Pancreas (tissue), 10 donors: ENCODE measurements at places on chromosomes 4 and X. TPM values are rescaled to one million over a fixed set of nuclear protein-coding genes. Genes with fewer than 3 reads are reported as not detected.

Gene SH3TC1
- 20.9 TPM for total RNA-seq

- peak; percentile 53 for DNase-seq
Observed at GRCh38 chr4:186144946-186145569, 40.6 kb downstream of the FAM149A start.

Gene MXRA5
- 3.0 TPM for total RNA-seq

- DNase-seq, result no peak
Observed at GRCh38 chrX:150449313-150449712, 86.2 kb downstream of the MAMLD1 start.

- DNase-seq, result no peak
Observed at GRCh38 chrX:46179748-46180147, 365.5 kb downstream of the ZNF674 start.

Gene GPR50
- not detected for total RNA-seq

DNA sequence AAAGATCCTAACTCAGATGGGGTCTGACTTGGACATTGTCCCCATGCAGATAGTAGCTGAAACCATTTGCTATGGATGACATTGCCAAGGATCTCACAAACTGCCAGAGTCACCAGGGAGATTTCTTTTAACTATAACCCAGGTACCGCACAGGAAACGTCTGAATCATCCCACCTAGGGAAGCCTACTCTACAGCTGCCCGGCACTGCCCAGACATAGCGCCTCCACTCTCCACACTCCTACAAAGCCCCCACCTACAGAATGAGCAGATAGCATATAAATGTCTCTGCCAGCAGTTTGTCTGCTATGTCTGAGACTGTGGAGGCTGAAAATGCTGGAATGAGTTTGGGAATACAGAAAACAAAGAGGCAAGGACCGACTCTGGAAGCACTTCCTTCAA, 32.3 kb downstream of the TRIM61 start:
- DNase-seq, result no peak

Gene DDIT4L
- 0.08 TPM for total RNA-seq

GRCh38 chrX:17773221-17773876, 36.1 kb downstream of the SCML1 start:
- DNase-seq, result no peak

GRCh38 chrX:140608111-140608510, 101.4 kb upstream of the LINC00632 start:
- DNase-seq, result no peak
